NCI-H2081 treated with DMSO at 0.1 percent for 48 hours (cell line): ENCODE measurements at places on chromosomes 6 and 20.

- no peak for DNase-seq
Observed at GRCh38 chr6:42446370-42446769, 5.4 kb downstream of the TRERF1 start.

GRCh38 chr6:34526992-34527728, 29.0 kb downstream of the SPDEF start:
- peak; percentile 71 for DNase-seq

DNA sequence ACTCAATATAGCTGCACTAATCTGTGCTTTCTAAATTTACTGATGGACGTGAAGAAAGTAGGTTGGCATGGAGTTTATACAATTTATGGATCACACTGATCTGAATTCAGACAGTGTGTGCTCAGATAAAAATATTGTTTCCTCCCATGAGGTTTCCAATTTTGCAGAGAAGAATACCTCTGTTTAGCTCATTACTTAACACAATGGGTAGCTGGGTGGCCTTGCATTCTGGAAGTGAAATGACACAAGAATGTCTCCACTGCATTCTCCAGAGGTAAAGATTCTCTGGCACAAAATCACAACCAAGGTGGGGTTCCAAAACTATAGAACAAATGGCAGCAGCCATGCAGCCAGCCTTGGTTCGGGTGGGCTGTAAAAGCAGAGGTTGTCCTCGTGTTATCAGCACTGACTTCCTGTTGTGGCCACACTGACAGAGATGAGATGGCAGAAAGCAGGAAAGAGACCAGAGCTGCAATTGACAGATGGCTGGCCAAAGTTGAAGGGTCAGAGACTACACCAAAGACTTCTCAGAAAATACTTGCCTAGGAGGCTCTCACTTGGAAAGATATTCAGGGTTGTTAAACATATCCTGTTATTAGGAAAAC, 50.2 kb downstream of the HDAC2 start:
- no peak for DNase-seq

DNA sequence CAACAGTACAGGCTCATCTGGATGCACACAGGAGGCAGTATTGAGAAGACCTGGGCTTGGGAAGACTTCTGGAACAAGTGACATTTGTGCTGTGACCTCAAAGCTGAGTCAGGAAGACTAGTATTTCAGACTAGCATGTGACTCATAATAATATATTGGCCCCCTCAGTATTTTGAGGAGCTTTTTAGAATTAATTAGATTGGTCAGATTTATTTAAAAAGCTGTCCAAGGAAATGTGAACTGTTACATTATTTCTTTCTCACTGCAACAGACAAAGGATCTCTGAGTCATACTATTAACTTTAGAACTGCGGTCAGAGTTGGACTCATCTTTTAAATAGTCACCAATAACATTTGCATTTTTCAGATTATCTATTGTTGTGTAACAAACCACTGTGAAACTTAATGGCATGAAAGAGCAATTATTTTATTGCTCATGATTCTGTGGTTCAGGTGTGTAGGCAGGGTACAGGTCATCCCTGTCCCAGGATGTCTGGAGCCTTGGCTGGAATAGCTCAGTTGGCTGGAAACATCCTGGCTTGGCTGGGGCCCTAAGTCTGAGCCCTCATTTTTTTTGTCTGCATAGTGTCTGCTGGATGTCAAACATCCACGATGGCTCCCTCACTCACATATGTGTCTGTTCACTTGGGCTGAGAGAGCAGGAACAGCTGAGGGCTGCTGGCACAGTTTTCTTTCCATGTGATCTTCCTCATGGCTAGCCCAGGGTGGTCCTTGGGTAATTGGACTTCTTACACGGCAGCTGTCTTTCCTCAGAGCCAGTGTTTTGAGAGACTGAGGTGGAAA, 46.9 kb downstream of the MAP3K4 start:
- no peak for DNase-seq

GRCh38 chr6:170596426-170596825, 12.0 kb upstream of the PDCD2 start:
- DNase-seq, result no peak

GRCh38 chr20:16296931-16297330, 276.3 kb downstream of the KIF16B start:
- DNase-seq, result no peak

DNA sequence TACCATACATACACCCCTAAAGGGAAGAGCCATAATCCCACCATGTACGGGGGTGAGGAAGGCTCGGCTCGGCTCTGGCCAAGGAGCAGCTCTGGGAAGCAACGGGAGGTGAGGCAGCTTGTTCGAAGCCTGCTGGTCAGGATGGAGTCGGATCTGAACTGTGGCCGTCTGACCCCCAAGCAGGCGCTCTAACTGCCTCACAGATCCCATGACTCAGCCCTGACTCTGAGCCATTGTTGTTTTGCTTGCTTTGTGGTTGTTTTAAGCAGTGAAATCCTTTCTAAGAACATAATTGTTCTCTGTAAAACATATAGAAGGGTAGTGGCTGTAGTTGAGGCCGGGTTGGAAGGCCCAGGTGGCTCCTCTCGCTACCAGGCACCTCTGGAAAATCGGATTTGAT, 10.9 kb downstream of the C6orf132 start:
- no peak for DNase-seq

DNA sequence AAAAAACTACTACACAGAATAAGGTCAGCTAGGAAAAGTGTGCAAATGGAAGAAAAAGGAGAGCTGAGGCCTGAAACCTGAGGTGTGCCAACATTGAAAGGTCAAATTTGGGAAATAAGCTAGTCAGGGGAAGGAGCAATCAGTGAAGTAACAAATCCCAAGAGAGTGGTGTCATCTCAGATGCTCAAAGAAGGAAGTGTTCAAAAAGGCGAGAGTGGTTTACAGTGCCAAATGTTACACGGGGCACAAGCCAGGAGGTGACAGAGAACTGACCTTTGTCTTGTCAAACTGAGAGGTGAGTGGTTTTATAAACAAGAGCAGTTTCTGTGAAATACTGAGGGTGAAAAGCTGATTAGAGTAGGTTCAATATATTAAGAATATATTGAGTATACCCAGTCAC, 83.0 kb upstream of the TCF21 start:
- DNase-seq, result no peak

- DNase-seq, result no peak
Observed at GRCh38 chr6:81834141-81834681, 81.7 kb upstream of the TENT5A start.

GRCh38 chr6:157885876-157886275, 62.8 kb downstream of the SNX9 start:
- DNase-seq, result no peak
